NCI-H226 (cell line): ENCODE measurements at places on chromosomes 5 and 9.

DNA sequence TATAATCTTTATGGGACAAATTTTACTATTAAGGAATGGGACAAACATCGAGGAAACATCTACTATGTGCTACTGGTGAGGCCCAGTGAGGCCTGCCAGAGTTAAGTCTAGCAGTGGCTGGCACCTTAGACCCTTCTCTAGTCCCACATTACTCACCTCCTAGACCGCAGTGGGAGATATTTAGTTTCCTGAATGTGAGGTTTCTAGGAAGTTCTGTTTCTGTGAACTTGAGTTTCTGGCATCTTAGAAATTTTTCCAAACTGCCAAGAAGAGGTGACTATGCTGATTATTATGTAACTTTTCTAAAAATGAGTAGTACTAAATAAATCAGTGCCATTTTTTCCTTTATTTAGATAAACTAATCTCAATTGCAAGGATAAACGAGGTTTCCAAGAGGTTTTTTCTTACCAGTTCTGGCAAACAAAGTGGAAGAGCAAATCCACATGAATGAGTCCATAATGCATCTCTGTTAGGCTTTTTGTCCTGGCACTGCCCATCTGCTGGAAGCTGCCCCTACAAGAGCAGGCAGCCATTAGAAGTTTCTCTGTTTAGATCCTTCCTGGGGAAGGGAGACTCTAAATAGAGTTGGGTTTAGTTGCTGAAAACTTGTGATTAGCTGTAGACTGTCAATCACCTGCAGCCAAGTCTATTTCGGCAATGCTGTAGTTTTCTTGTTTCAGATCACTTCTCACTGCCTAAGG, 348.7 kb downstream of the MAN2A1 start:
- DNase-seq: peak; percentile 74

- no peak for DNase-seq
Observed at GRCh38 chr5:176817841-176818377, 7.5 kb downstream of the UNC5A start.

- no peak for DNase-seq
Observed at GRCh38 chr5:143045062-143045461, 274.9 kb downstream of the ARHGAP26 start.

GRCh38 chr5:139671096-139671841, 23.1 kb downstream of the CXXC5 start:
- no peak for DNase-seq

GRCh38 chr9:29928072-29928471, 2354.8 kb upstream of the C9orf72 start:
- no peak for DNase-seq

DNA sequence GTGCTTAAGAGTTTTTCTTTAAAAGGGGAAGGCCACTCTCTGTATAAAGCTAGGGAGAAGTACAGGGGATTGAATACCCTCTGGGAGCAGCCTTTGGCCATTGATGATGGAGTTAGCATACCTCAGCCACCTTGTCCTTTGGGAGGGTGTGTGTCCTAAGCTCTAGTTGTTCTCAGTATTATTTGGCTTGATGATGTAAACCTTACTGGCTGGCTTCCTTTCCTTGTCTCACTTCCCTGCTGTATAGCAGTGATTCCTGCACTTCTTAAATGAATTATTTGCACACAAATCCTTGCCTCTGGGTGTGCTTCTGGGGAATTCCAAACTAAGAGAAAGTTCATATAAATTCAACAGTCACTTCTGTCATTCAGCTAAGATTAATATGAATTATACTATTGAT, 234.9 kb upstream of the RIOK2 start:
- no peak for DNase-seq

DNA sequence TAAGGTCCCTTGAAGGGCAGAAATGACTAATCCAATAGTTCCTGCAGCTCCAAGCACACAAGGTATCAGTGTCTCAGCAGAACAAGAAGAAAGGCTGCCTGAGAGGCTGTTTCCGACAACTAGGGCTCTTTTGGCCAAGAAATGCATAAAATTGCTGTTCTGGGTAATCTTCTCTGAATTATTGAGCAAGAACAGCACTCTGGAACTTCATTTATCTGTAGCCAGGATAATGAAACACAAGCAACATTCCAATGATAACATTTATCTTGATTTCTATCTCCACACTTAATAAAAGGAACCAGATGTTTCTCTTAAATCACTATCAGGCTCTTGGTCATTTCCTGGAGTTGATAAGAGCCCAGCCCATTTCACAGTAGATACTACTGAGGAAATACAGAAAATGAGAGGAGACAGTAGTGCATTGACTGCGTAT, 17.0 kb upstream of the AUH start:
- peak; percentile 15 for DNase-seq

DNA sequence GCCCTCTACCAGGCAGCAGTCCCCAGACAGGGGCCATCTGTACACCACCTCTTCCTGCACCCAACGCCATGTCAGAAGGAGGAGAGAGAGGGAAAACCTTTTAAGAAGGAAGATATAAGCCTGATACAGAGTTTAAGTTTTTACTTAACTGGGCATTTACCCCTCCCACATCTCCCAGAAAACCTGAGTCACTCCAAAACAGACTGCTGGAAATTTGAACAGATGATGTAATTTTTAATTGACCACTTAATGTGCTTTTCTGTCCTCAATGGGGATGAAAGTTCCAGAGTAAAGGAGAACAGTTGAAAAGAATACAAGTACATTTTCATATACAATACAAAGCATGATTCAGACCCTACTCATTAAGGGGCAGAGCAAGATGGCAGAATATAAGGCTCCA, 63.9 kb downstream of the TTC39B start:
- no peak for DNase-seq

GRCh38 chr9:16360247-16360646, 510.2 kb downstream of the BNC2 start:
- DNase-seq: no peak

DNA sequence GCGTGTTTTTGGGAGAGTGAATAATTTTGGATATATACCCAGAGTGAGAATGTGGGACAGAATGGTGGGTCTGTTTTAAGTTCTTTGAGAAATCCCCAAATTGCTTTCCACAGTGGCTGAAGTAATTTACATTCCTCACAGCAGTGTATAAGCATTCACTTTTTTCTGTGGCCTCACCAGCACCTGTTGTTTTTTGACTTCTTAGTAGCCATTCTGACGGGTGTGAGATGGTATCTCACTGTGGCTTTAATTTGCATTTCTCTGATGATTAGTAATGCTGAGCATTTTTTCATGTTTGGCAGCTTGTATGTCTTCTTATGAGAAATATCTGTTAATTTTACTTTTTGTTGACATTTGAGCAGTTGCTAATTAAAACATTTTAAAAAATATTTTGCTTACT, 9.4 kb upstream of the SPATA31D1 start:
- DNase-seq: no peak

DNA sequence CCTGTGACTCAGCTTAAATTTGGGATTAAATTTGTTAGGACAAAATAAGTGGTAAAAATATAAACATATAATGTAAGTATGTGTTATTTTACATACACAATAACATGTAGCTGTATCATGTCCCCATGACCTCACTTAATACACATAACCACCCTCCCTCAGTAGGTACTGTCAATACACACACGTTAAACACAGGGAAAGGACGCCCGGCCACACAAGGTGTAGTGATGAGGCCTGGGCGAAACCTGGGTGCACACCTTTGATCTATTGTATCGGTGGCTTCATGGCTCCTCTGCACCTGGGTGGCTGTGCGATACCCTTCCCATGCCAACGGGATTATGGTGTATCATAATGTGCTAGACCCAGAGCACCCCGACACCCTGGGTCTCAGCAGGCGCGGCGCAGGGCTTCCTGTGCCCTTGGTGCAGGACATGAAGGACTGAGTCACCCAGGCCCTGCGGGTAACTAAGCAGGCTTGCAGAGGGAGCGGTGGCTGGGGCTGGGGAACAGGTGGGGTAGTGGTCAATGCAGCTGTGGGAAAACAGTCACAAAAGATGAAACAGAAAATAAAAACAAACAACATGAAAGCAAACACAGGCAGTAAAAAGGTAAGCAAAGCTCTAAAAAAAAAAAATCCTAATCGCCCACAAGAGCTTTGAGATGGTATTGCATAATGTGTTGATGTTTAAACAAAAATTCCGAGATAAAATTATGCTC, 127.5 kb upstream of the RETREG1 start:
- DNase-seq: no peak

GRCh38 chr5:66713998-66714397, 117.8 kb downstream of the MAST4 start:
- DNase-seq: peak; percentile 74

DNA sequence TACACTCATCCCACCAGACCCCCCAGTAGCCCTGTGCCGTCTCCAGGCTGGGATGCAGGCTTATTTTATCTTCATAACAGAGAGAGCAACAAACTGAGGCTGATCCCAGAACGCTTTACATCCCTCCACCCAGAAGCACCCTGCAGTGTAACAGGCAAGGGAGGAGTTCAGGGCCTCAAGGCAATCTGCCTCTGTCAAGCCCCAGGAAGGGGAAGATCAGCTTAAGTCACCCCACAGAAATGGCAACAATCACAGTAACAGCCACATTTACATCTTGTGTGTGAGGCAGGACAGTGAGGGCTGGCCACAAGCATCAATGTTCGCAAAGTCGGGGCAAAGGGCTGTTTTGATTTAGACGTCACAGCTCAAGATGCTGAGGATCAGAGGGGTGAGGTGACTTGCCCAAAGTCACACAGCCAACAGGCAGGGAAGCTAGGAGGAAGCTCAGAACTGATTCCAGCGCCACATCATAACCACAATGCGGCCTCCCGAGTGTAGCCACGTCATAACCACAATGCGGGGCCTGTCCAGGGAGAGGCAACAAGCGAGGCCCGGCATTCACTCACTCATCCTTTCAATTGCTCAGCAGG, 14.4 kb downstream of the STK10 start:
- peak; percentile 72 for DNase-seq

- no peak for DNase-seq
Observed at GRCh38 chr9:105447386-105447813, 434 bp upstream of the FSD1L start.
